Endothelial cell of umbilical vein (primary cell): ENCODE measurements at places on chromosomes 6 and 20. TPM values are rescaled to one million over a fixed set of nuclear protein-coding genes. Genes with fewer than 3 reads are reported as not detected.

OXT gene
- not detected in 2 replicates for polyA plus RNA-seq

GSTA3 gene
- not detected in 2 replicates for polyA plus RNA-seq

GHRH gene
- polyA plus RNA-seq: not detected in 2 replicates

MAFB gene
- polyA plus RNA-seq: 3.4 and 4.0 TPM in 2 replicates

HCRTR2 gene
- polyA plus RNA-seq: not detected in 2 replicates

DNMT3B gene
- polyA plus RNA-seq: 3.2 and 3.6 TPM in 2 replicates

SLC17A4 gene
- polyA plus RNA-seq: not detected in 2 replicates

EEF1A2 gene
- 2.7 and 2.9 TPM in 2 replicates for polyA plus RNA-seq

FKBP1A gene
- polyA plus RNA-seq: 1,861 and 1,972 TPM in 2 replicates

PDE7B gene
- polyA plus RNA-seq: 20.6 and 21.1 TPM in 2 replicates

MLIP gene
- polyA plus RNA-seq: 3.2 and 4.1 TPM in 2 replicates

BEND3 gene
- polyA plus RNA-seq: 1.4 and 1.6 TPM in 2 replicates

RNF39 gene
- polyA plus RNA-seq: not detected in 2 replicates

IL17F gene
- not detected in 2 replicates for polyA plus RNA-seq

GABRR2 gene
- 1.4 TPM in 2 replicates for polyA plus RNA-seq

BPIFA1 gene
- not detected in 2 replicates for polyA plus RNA-seq

C20orf202 gene
- not detected in 2 replicates for polyA plus RNA-seq

HTR1E gene
- not detected in 2 replicates for polyA plus RNA-seq

MLN gene
- polyA plus RNA-seq: not detected in 2 replicates

NRN1 gene
- 10.9 and 12.8 TPM in 2 replicates for polyA plus RNA-seq

AVP gene
- polyA plus RNA-seq: not detected in 2 replicates

PAK5 gene
- polyA plus RNA-seq: not detected in 2 replicates

ARHGAP40 gene
- 0.10 and 0.18 TPM in 2 replicates for polyA plus RNA-seq

KIF25 gene
- not detected in 2 replicates for polyA plus RNA-seq

ECT2L gene
- polyA plus RNA-seq: not detected in 2 replicates

ERVFRD-1 gene
- not detected in 2 replicates for polyA plus RNA-seq

NHLRC1 gene
- polyA plus RNA-seq: 1.7 and 2.1 TPM in 2 replicates

PRICKLE4 gene
- polyA plus RNA-seq: 1.0 and 1.5 TPM in 2 replicates

GPLD1 gene
- 0.03 and 0.08 TPM in 2 replicates for polyA plus RNA-seq

C4B gene
- 2.9 and 4.4 TPM in 2 replicates for polyA plus RNA-seq

ULBP3 gene
- 5.2 and 7.1 TPM in 2 replicates for polyA plus RNA-seq

LST1 gene
- polyA plus RNA-seq: 1.1 and 1.8 TPM in 2 replicates

MICA gene
- polyA plus RNA-seq: 99.3 and 101 TPM in 2 replicates

PCSK2 gene
- not detected in 2 replicates for polyA plus RNA-seq

IRF4 gene
- polyA plus RNA-seq: not detected in 2 replicates

NR2E1 gene
- polyA plus RNA-seq: not detected in 2 replicates

SLC22A2 gene
- not detected in 2 replicates for polyA plus RNA-seq

PSORS1C2 gene
- polyA plus RNA-seq: not detected in 2 replicates

TRDN gene
- polyA plus RNA-seq: not detected in 2 replicates

AGPAT1 gene
- polyA plus RNA-seq: 132 and 151 TPM in 2 replicates

ZSCAN23 gene
- 0.28 and 0.53 TPM in 2 replicates for polyA plus RNA-seq

GRIK2 gene
- polyA plus RNA-seq: not detected in 2 replicates

SLC17A3 gene
- not detected in 2 replicates for polyA plus RNA-seq

RSPO4 gene
- not detected in 2 replicates for polyA plus RNA-seq

TPX2 gene
- polyA plus RNA-seq: 18.1 and 24.8 TPM in 2 replicates

RARS2 gene
- polyA plus RNA-seq: 7.4 TPM in 2 replicates

PPP1R14C gene
- not detected in 2 replicates for polyA plus RNA-seq

BIRC7 gene
- not detected in 2 replicates for polyA plus RNA-seq

RTN4IP1 gene
- polyA plus RNA-seq: 2.2 and 3.9 TPM in 2 replicates

SLCO4A1 gene
- polyA plus RNA-seq: 0.92 and 1.4 TPM in 2 replicates

CCN6 gene
- not detected in 2 replicates for polyA plus RNA-seq
